NCI-H82 (cell line): ENCODE measurements at places on chromosomes 2 and 18.

DNA sequence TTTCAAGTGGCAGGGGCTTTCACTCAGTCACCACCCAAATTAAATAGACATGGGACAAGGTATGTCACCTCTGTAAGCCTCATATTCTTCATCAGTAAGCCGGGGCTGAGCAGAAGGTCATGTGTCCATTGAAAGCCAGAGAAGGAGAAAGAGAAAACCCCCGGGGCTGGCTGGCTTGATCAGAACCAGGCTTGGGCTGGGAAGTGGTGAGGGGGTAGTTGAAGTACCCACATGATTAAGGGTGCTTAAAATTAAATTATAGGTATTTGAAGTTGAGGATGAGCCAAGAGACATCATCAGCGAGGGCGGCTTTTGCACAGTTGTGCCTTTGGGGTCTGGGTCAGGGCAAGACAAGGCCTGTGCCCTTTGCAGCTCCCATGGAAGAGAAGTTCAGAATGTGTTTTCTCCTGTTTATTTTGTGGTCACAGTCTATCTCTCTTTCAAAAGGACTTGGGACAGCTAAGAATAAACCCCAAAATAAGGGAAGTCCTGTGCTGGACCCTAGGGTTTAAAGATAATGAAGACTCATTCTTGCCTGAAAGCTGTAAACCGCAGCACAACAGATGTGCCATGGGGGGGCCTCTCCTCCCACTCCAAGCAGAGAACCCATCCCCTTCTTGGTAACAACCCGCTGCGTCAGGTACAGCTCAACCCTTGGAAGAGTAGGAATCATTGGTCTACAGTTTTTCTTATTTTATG lies 10.7 kb downstream of the DBI start:
- peak; percentile 73 for DNase-seq

DNA sequence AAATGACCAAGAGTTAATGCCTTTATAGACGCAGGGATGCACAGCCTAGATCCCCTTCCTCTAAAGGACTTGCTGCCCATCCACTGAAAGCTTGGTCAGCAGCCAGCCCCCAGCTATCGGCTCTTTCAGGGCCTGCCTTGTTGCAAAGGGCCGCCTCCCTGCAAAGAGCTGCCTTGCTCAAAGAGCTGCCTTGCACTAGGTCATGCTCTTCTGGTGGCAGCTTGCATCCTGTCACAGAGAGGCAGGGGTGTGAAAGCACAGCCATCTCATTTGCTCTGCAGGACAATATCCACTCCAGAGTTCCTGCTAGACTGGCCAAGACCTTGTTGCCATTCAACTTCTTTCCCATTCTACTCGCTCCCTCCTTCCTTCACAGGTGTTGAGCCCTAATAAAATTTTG lies 137.1 kb downstream of the MCFD2 start:
- no peak for DNase-seq

GRCh38 chr18:331221-331821 lies 63.5 kb upstream of the THOC1 start:
- DNase-seq, result no peak

- no peak for DNase-seq
Measured at GRCh38 chr2:225025917-225026571, 16.2 kb downstream of the DOCK10 start.

- peak; percentile 64 for DNase-seq
Measured at GRCh38 chr18:35355140-35355618, 11.0 kb upstream of the ZNF24 start.

DNA sequence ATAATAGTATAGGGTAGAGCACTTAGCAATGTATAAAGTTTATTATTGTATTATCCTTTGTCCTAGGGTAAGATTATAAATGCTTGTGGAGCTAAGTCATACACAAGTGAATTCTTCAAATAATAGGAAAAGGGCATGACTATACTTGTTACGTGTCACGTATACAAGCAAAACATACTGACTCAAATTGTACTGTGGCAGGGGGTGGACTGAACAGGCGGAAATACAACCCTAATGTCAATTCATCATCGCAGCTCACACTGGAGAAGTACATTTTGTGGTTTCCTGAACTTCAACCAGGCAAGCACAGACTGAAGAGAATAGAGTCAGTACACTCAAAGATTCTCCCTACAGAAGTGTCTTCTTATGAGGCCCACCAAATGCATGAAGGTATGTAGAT lies 201.0 kb downstream of the MBD2 start:
- no peak for DNase-seq

DNA sequence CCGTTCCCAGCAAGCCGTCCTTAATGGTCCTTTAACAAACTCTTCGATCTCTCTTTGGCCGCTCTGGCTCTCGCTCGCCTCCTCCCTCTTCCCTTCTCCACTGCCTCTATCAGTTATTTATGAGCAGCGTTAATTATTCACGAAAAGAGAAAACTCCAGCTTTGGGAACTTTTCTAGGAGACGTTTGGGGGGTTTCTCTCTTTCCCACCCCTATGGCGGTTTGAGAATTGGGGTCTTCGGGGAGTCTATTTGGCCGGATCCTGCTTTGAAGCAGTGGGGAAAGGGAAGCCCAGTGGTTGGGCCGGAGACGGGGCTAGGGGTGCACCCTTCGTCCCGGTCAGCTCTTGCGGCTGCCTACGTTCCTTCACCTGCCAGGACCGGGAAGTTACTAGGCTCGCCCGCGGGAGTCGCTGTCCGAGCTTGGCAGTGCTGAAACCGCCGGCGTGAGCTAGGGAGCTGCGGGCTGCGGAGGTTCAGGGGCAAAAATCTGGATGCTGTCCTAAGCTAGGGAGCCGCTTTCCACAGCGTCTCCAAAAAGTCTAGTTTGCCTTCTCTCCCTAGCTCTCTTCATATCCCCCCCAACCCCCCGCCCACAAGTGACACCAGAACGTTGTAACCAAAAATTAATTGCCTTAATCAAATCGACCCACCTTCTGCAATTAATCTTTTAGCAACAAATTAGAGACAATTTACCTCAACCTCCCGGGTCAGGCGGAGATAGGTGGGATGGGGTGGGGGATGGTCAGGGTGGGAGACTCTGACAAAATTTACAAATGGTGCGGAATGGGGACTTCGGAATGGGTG lies 8.9 kb upstream of the SKOR2 start:
- DNase-seq, result peak; percentile 71

GRCh38 chr18:28504066-28504465 lies 327.1 kb upstream of the CDH2 start:
- no peak for DNase-seq

DNA sequence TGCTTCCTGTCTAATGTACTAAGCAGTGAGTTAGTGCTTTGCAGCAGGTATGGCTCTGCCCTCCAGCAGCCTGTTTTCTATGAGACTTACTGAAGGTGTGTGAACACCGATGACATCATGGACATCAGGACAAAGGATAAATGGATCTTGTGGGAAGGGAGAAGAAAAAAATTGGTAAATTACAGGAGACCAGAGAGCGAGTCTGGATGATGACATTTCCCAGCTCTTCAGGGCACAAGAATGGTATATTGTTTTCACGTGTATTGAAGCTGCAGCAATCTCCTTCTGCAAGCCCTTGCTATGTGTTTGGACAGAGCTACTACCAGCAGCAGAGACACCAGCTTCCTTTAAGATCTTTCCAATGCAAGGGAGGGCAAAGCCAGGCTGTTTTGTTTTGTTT lies 47.2 kb downstream of the DCC start:
- no peak for DNase-seq

DNA sequence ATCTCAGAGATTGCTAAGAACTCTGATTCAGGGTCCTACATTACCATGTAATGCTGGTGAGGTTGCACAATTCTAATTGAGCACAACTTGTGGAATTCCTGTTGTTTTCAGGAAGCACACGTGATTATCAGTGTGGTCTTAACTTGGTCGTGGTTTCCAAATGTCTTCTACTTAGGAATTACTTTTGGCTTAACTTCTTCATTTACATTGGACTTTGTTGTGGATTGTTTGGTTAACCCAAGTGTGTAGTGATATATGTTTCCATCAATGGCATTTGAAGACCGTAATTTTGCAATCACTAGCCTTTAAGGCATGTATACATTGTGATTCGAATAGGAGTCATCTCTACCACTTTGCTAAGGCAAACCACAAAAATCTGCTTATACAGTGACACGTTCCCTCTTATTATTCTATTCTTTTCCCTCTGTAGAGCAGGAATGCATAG lies 373.3 kb downstream of the IRS1 start:
- no peak for DNase-seq

GRCh38 chr2:128654408-128654807 lies 335.7 kb upstream of the HS6ST1 start:
- no peak for DNase-seq

DNA sequence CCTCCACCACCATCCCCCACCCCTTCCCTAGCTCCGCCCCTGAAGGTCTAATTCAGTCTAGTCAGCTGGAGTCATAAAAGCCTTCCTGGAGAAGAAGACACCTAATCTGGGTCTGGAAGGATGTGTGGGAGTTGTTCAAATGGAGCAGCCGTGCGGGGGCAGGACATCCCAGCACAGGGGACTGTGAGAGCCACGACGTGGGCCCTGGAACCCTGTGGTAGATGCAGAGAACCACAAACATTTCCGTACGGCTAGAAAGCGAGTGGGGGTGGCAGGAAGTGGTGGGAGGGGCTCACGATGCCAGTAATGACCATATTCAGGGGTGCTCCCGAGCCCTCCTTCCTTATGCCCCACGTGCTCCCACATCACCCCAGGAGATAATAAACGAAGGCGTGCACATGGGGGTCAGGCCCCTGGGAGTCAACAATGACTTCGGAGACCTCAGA lies 20.9 kb upstream of the COL6A3 start:
- DNase-seq, result no peak

GRCh38 chr2:187126247-187127005 lies 277.5 kb upstream of the ZSWIM2 start:
- DNase-seq, result peak; percentile 43

- DNase-seq, result peak; percentile 37
Measured at GRCh38 chr18:12882453-12883371, 1.3 kb downstream of the PTPN2 start.

GRCh38 chr18:48927286-48928080 lies 23.3 kb downstream of the SMAD7 start:
- no peak for DNase-seq

DNA sequence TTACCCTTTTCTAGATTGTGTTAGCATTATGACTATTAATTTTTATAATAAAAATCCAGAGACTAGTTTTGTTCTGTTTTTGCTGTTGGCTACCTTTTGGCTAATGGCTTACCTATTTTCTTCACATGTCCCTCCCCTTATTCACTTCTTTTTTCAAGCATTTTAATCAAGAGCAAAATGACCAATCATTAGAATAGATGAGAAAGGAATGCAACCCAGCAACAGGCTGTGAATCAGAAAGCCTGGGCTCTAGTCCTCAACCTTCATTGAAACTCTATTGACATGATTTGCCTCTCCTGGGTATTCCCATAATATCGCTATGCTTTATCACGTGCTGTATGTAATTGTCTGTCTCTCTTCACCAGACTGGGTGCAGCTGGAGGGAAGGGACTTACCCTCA lies 370.1 kb downstream of the IRS1 start:
- no peak for DNase-seq
